ENCODE measurements at places on chromosomes 3 and 15.
A peak's percentile ranks its signal among the peaks of the same experiment; 100 is the strongest.

- no peak for DNase-seq
Measured at GRCh38 chr3:38696034-38696433, 46.5 kb upstream of the SCN5A start.

DNA sequence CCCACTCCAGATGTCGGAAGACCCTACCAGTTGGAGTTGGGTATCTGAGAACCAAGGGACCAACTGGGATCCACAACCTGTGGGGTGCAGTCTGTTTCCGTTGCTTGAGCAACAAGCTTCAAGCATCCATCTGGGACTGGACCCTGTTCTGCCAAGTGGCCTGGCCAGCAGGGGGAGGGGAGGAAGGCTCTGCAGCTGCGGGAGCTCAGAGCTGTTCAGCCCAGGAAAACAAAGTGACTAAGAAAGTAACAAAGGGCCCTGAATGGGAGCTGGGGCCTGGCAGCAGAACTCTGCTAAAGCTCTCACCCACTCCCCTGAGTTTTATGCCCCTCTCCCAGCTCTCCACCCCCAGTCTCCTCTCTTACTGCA is 2.7 kb downstream of the TYRO3 start:
- DNase-seq, result no peak

- peak; percentile 87 for DNase-seq
Measured at GRCh38 chr3:31532587-31533168, at the start of gene STT3B. STT3B (plus strand) TSS chr3:31532925; CDS start chr3:31532999, 74 bp downstream.

DNA sequence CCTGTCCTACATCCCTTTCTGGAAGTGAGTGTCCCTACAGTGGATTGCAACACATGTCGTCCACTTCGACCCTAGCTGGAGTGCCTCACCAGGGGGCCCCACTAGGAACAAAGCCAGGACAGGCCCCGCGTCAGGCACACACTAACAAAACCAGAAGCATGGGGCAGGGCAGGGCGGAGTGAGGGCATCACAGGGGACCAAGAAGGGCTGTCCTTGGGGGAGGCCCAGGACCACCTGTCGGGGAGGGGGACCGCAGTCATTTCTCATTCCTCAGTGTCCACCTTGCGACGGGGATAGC is 21.9 kb downstream of the IDH2 start:
- no peak for DNase-seq

DNA sequence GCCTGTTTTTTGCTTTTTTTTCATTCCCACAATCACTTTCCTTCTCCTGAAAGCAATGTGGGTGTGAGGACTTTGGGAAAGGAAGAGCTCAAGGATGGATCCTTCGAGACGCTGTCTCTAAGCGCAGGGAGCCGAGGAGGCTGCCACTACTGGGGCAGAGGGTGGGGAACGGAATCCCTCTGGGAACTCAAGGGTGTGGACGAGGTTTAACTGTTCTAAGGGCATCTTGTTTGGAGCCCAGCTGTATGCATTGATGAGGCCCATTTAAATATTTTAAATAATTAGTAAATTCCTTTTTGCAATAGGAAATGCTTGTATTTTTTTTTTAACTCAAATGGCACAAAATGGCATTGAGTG is 124.4 kb upstream of the MEF2A start:
- no peak for DNase-seq

GRCh38 chr3:191280111-191280510 is 49.1 kb upstream of the CCDC50 start:
- DNase-seq, result no peak

DNA sequence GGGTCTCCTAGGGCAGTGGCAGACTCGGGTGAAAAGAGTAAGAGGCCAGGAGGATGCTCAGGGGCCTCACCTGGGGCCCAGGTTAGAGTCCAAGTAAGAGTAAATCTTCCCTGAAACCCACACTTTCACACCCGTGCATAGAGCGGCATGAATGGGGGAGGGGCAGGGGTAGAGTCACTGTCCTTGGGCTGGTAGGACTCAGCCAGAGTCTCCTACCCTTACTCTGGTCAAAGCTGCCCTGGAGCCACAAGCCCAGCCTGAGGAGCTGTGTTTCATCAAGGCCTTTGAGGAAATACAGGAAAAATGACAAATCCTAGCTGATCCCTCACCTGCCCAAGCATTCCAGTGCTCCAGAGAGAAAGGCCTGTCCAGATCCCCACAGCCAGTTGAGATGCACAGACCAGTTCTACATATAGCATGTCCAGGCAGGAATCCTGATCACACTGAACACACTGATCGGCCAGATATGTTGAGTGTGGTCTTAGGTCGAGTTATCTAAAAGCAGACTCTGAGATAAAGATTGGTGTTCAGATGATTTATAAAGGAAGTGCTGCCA is 16.7 kb upstream of the CTNNB1 start:
- no peak for DNase-seq

GRCh38 chr3:76372497-76372896 is 587.1 kb upstream of the ZNF717 start:
- DNase-seq, result no peak

All from suppressor macrophage treated with lipopolysaccharide for 1 hour (primary cell).